ENCODE measurements at places on chromosomes 5 and 9. TPM values are rescaled to one million over a fixed set of nuclear protein-coding genes. Genes with fewer than 3 reads are reported as not detected.

Gene ITGA1
- polyA plus RNA-seq: 1.2 TPM

DNA sequence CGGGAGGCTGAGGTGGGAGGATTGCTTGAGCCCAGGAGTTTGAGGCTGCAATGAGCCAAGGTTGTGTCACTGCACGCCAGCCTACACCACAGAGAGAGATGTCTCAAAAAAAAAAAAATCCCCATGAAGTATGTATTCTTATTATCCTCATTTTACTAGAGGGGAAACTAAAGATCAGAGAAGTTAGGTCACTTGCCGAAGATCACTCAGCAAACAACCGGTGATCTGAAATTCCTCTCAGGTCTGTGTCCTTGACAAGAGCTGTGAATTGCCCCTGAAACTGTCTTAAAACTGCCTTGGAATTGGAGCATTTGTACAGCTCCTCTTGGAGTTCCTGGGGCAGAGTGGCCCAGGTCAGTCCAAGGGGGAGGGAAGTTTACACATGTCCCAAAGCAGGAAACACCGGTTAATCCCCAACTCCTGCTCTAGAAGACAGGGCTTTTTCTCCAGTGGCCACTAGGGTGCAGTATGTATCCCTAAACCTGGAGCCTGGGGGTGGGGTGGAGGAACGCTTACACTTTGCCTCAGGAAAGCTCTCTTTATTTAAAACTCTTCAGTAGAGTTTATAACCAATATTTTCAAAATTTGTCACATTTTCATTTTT is 27.6 kb downstream of the AQP7 start:
- peaks cover 6% of the 10 kb centered on the region for H3K36me3 ChIP-seq
- peak; percentile 40 for DNase-seq
- peaks cover 6% of the 10 kb centered on the region for H3K4me1 ChIP-seq
- H3K27me3 ChIP-seq: no peaks in the 10 kb centered on the region

DNA sequence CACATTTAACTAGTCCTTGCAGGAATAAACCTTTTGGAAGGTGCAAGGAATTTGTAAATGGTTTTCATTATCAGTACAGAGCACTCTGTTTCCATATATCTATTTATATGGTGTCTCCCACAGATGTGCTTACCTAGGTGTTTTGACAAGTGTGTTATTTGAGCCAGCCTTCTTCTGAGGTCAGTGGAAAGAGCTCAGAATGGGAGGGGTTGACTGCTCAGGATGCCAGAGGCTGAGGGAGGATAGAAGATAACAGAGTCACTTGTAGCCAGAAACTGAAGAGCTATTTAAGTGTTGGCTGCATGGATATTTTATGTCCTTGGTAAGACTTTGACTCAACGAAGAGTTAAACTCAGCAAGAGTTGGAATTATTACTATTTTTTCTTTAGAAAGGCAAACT is 5.0 kb downstream of the CMYA5 start:
- DNase-seq: no peak
- peaks cover 4% of the 10 kb centered on the region for H3K4me1 ChIP-seq
- H3K27ac ChIP-seq: no peak overlapping the region
- no peak overlapping the region for H3K4me3 ChIP-seq
- peaks cover 2% of the 10 kb centered on the region for H3K36me3 ChIP-seq
- H3K27me3 ChIP-seq: no peaks in the 10 kb centered on the region

GRCh38 chr5:179766726-179767455 is 26.9 kb upstream of the LTC4S start:
- no peak overlapping the region for H3K27ac ChIP-seq
- H3K4me1 ChIP-seq: peaks cover 37% of the 10 kb centered on the region
- DNase-seq: no peak

Gene P4HA2
- polyA plus RNA-seq: 93.6 TPM

GRCh38 chr5:36070687-36071571 is 4.2 kb upstream of the UGT3A2 start:
- DNase-seq: no peak
- H3K27me3 ChIP-seq: peaks cover 23% of the 10 kb centered on the region
- H3K4me1 ChIP-seq: no peaks in the 10 kb centered on the region
- no peak overlapping the region for H3K4me3 ChIP-seq

- no peak overlapping the region for H3K27ac ChIP-seq
- no peaks in the 10 kb centered on the region for H3K36me3 ChIP-seq
- no peak for DNase-seq
- H3K27me3 ChIP-seq: no peaks in the 10 kb centered on the region
- peaks cover 3% of the 10 kb centered on the region for H3K4me1 ChIP-seq
Measured at GRCh38 chr5:50658246-50658645, 8.2 kb upstream of the PARP8 start.

Gene TUSC1
- 5.6 TPM for polyA plus RNA-seq

GRCh38 chr5:82018462-82018861 is 46.6 kb downstream of the ATG10 start:
- no peaks in the 10 kb centered on the region for H3K36me3 ChIP-seq
- H3K4me3 ChIP-seq: no peak overlapping the region
- no peaks in the 10 kb centered on the region for H3K4me1 ChIP-seq

DNA sequence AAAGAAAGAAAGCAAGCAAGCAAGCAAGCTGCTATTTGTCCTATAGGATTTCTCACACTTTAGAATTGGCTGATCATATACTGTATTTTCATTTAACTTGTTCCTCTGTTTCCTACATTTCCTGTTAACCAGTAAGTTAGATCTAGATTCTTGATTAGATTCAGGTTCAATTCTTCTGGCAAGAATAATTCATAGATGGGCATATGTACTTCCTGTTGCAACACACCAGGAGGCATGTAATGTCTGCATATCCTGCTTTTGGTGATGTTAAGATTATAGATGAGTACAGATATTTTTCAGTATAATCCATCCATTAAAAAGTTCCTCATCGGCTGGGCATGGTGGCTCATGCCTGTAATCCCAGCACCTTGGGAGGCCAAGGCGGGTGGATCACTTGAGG is 10.8 kb upstream of the KIF27 start:
- H3K4me1 ChIP-seq: peaks cover 30% of the 10 kb centered on the region
- no peaks in the 10 kb centered on the region for H3K27me3 ChIP-seq
- H3K27ac ChIP-seq: no peak overlapping the region
- no peak overlapping the region for H3K4me3 ChIP-seq
- no peak for DNase-seq

- H3K4me3 ChIP-seq: no peak overlapping the region
- H3K27me3 ChIP-seq: peaks cover 5% of the 10 kb centered on the region
- no peak overlapping the region for H3K27ac ChIP-seq
- no peak for DNase-seq
- no peaks in the 10 kb centered on the region for H3K36me3 ChIP-seq
Measured at GRCh38 chr5:146940295-146940694, 61.7 kb upstream of the PPP2R2B start.

DNA sequence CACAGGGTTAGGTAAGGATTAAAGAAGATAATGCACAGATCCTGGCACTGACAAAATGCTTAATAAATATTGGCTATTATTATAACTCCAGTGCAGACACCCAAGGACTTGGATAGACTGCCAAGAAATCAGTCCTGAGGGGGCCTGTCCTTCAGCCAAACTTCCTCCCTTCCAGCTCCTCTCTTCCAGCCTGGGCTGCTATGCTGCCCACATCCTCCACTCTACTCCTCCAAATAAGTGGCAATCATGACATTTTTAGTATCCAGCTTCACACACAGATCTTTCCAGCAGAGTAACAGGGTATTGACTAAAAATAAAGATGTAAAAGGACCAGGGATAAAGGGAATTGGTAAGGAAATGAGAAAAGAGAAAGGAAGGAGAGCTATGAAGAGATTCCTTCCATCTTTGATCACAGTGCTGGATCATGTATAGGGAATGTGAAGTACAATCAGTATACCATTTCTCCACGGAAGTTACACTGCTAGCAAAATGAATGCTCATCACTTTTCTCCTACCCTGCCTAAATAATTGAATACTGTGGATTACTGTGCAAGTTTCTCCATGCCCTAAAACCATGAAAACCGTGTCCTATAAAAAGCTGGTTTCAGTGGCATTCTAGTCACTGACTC is 136.0 kb upstream of the OSMR start:
- H3K36me3 ChIP-seq: no peaks in the 10 kb centered on the region
- H3K4me3 ChIP-seq: no peak overlapping the region
- H3K4me1 ChIP-seq: no peaks in the 10 kb centered on the region
- no peak for DNase-seq
- H3K27ac ChIP-seq: no peak overlapping the region

GRCh38 chr9:1956958-1957357 is 58.2 kb upstream of the SMARCA2 start:
- H3K36me3 ChIP-seq: no peaks in the 10 kb centered on the region
- no peaks in the 10 kb centered on the region for H3K4me1 ChIP-seq
- no peak overlapping the region for H3K4me3 ChIP-seq
- no peaks in the 10 kb centered on the region for H3K27me3 ChIP-seq
- no peak overlapping the region for H3K27ac ChIP-seq
- no peak for DNase-seq

DNA sequence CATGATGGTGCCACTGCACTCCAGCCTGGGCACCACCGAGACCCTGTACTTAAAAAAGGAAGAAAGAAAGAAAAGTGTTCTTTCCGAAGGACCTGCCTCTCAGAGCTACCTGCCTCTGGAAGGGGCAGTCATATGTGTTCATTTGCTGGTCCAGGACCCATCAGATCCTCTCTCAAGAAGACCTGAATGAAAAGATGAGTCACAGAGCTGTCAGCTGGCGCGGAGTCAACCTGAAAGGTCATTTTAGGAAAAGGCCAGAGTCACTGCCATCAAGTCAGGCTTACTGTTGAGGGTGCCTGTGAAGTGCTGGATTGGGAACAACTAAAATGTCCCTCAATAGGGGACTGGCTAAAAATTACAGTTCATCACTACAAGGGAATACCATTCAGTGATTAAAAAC is 14.9 kb upstream of the HRH2 start:
- no peaks in the 10 kb centered on the region for H3K27me3 ChIP-seq
- no peaks in the 10 kb centered on the region for H3K36me3 ChIP-seq
- H3K27ac ChIP-seq: no peak overlapping the region
- H3K4me1 ChIP-seq: no peaks in the 10 kb centered on the region
- no peak overlapping the region for H3K4me3 ChIP-seq

DNA sequence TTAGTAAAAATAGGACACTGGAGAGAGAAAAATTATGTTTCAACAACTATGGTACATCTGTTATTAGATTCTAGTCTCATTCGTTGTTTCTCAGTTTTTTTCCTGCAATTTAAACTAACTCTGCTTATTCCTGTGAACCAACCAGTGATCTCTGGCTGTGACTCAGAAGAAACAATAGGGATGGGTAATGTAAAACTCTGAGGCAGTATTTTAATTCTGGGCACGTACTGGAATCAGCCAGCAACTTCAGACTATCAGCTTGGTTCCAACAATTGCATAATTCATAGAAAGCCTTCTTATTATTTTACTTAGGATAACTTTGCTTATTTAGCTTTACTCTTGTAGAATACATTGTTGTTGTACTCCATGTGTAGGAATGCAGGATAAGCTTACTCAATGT is 28.8 kb downstream of the MLLT3 start:
- H3K27me3 ChIP-seq: no peaks in the 10 kb centered on the region
- no peak for DNase-seq
- no peak overlapping the region for H3K4me3 ChIP-seq
- no peaks in the 10 kb centered on the region for H3K36me3 ChIP-seq

Gene PCDHB2
- polyA plus RNA-seq: 1.1 TPM

Gene PCDHB8
- polyA plus RNA-seq: not detected

DNA sequence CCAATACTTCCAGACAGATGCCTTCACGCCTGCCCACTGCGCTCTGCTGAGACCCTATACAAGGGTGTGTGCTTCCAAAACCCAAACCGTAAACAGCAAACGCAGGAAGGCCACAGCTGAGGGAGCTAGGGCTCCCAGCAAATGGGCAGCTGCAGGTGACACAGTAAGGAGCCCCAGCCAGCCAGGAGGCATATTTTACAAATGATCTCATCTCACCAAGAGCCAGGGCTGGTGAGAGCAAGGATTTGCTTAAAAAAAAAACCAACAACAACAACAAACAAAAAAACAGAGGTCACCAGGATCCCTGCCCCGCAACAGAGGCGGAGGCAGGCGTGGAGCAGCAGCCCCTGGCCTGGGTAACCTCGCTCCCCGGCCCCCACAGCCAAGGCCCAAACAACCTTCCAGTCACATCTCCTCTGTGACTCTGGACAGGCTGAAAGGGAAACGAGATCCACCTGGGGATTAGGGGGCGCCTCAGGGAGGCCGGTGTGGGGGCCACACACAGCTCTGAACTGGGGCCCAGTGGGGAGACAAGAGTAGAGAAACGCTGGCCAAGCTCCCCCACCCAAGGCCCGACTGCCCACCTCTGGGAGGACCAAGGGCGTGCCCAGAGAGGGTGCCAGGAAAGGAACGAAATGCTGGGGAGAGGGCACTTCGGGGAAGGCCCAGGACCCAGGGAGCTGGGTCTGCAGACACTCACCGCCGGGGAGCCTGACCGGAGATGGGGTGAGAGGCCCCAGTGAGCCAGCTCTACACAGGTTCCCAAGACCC is 3.3 kb downstream of the NACC2 start:
- no peaks in the 10 kb centered on the region for H3K27me3 ChIP-seq
- peaks cover 18% of the 10 kb centered on the region for H3K4me1 ChIP-seq
- no peak overlapping the region for H3K27ac ChIP-seq

GRCh38 chr9:94623253-94623652 is 16.1 kb downstream of the FBP1 start:
- no peaks in the 10 kb centered on the region for H3K4me1 ChIP-seq
- no peak overlapping the region for H3K4me3 ChIP-seq
- no peaks in the 10 kb centered on the region for H3K36me3 ChIP-seq
- no peak for DNase-seq

DNA sequence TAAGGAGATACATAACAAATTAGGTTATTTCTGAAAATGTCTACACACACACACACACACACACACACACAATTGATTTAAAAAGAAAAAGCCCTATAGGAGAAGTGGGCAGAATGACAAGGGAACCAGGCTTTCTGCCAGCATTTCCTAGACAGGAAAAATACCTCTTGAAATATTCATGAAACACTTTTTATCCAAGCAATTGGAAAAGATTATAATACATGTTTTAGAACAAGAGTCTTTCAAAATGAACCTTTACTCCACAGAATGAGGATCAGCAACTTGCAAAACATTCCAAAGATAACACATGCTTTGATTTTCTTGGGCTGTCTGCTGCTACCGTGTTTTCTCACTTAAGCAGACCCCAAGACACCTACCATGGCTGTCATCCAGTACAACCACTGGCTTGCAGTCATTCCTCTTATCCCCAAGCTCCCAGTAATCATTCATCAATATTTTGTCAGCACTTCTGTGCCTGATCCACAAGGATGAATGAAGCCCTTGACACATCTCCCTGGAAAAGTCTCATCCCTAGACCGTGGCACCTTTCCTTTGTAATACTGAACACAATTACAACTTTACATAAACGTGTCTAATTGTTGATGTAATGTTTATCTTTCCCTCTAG is 717.1 kb upstream of the ZNF608 start:
- no peak overlapping the region for H3K4me3 ChIP-seq
- no peaks in the 10 kb centered on the region for H3K4me1 ChIP-seq
- H3K36me3 ChIP-seq: no peaks in the 10 kb centered on the region
- DNase-seq: no peak
- no peak overlapping the region for H3K27ac ChIP-seq

DNA sequence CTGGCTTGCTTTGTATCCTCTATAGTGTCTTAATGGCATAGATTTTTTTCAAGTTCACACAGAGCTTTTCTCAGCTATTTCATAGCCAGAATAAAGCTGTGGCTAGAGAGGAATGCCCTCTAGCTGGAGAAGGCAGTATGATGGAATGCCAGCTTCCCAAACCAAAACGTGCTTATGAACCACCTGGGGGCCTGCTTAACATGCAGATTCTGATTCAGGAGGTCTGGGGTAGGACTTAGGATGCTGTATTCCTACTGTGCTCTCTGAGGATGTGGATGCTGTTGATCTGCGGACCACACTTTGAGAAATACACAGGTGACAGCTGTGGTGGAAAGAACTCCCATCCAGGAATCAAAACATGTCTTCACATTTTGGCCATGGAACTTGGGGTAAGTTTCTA is 49.9 kb upstream of the DPYSL3 start:
- no peaks in the 10 kb centered on the region for H3K27me3 ChIP-seq
- no peak overlapping the region for H3K4me3 ChIP-seq
- H3K27ac ChIP-seq: no peak overlapping the region
- no peak for DNase-seq
- no peaks in the 10 kb centered on the region for H3K36me3 ChIP-seq
- H3K4me1 ChIP-seq: no peaks in the 10 kb centered on the region
